ENCODE measurements at places on chromosomes 4 and X.

DNA sequence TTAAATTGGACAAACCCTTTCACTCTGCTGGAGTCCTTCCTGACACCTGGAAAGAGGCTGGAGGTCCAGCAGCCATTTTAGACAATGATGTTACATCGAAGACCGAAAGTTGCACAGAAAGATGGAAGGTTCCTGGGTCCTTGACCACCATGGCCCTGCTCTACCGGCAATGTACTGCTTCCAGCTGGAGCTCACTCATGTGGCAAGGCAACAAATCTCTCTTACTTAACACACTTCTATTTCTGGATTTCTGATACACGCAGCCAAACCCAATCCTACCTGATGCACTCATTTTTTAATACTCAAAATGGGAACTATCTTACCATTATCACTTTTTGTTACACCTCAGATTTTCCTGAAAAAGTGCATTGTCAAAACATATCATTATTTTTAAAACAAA is 33.1 kb downstream of the DMD start:
- no peak for DNase-seq

DNA sequence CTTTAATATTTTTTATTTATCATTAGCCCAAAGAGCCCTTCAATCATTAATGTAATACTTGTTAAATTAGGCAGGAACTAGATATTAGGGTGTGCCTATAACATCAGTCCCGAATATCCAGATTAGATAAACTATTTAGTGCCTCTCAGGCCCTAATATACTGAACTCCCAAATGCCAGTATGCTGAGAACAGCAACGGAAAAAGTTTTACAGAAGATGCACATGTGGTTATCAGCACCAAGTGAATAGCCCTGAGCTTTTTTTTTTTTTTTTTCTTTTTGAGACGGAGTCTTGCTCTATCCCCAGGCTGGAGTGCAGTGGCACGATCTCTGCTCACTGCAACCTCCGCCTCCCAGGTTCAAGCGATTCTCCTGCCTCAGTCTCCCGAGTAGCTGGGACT is 13.0 kb upstream of the ELF2 start:
- no peak for DNase-seq

GRCh38 chr4:126242679-126243390 is 928.1 kb downstream of the FAT4 start:
- no peak for DNase-seq

- no peak for DNase-seq
Observed at GRCh38 chrX:70386235-70386634, 36.9 kb upstream of the GDPD2 start.

DNA sequence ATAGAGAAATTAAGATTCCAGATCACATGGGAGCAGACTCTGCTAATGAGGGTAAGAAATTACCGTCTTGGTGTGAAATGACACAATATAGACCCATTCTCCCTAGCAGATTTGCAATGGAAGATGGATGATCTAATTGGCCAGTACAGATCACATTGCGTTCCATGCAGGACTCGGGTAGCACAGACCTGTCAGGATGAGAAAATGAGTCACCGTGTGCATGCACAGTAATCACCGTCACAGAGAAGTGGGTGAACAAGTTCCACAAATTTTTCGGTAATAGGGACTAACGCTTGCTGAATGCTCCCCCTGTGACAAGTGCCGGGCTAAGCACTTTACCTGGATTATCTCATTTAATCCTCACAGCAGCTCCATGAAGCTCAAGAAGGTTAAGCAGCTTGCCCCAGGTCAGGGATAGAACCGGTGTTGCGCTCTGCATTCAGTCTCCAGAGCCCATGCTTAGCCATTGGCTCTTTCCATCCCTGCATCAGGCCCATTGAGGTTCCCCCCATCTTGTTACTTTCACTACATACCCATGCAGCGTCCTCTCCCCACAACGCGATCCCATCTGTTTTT is 375.6 kb downstream of the FBXW7 start:
- no peak for DNase-seq

DNA sequence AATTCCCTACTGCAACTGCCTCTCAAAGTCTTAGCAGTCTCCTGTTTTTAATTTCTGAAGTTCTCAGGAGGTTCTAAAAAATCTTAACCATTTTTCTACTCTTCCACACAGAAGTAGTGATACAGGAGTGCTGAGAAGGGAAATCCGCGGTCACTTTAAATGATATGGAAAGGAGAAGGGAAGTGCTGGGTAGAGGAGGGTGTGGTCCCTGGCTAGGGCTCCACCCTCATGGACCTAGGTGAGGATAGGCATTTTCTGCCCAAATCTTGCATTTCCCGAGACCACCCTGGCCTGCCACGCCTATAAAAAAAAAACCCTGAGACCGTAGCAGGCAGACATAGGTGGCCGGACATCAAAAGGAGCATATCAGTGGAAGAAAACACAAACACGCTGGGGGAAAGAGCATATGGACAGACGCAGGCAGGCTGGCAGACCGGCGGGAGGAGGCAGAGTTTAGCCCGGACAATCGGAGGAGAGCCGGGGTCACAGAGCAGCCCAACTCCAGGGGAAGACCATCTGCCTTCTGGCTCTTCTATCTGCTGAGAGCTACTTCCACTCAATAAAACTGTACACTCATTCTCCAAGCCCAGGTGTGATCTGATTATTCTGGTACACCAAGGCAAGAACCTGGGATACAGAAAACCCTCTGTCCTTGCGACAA is 85.7 kb downstream of the POU3F4 start:
- no peak for DNase-seq

DNA sequence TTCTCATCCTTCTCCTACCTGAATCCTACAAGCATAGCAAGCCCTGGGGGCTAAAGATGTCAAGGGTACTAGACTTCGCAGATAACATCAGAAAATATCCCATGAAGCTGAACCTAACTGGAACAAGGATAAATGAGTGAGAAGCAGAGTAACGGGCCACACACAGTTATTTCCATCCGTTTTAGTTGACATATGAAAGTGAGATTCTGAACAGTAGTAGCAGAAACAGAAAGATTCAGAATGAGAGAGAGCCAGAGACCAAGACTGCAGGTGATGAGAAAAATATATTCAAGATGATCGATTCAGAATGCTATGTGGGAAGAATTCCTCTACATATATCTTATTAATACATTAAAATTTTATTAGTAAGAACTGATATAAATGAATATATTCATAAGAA is 165.1 kb downstream of the TSPAN5 start:
- no peak for DNase-seq

DNA sequence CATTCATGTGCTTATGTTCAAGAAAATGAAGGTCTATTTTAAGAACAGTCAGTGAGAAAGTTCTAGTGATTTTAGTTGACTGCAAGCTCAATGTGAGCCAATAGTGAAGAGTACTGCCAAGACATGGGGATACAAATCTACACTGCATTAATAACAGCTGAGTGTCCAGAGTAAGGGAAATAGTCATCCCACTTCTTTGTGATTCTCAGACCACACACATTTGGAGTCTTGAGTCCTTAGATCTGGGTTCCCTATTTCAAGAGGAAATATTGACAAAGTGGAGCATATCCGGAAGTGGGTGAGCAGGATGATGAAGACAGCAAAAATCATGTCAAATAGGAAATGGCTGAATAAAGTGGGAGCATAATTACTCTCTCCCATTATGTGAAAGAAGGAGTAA is 171.1 kb downstream of the LARP7 start:
- no peak for DNase-seq

GRCh38 chrX:108223585-108223984 is 132.0 kb downstream of the ATG4A start:
- DNase-seq = no peak

- no peak for DNase-seq
Observed at GRCh38 chrX:70172964-70173363, 4.3 kb upstream of the DGAT2L6 start.

DNA sequence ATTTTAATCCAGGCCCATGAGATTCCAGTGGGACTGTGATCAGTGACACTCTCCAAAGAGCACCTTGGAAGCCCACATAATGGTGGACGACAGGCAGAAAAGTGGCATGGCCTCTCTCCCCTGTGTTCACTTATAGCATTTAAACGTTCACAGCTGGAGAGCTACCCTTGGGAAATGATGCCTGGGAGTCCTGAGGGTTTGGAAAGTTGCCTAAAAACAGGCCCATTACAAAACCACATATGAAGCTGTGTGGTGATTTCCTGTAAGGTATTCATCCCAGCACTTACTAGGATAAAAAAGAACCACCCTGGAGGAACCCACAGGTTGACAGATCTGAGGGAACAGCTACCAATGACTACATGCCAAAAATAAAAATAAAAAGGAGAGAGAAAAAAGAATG is 193.2 kb downstream of the RASL11B start:
- no peak for DNase-seq

DNA sequence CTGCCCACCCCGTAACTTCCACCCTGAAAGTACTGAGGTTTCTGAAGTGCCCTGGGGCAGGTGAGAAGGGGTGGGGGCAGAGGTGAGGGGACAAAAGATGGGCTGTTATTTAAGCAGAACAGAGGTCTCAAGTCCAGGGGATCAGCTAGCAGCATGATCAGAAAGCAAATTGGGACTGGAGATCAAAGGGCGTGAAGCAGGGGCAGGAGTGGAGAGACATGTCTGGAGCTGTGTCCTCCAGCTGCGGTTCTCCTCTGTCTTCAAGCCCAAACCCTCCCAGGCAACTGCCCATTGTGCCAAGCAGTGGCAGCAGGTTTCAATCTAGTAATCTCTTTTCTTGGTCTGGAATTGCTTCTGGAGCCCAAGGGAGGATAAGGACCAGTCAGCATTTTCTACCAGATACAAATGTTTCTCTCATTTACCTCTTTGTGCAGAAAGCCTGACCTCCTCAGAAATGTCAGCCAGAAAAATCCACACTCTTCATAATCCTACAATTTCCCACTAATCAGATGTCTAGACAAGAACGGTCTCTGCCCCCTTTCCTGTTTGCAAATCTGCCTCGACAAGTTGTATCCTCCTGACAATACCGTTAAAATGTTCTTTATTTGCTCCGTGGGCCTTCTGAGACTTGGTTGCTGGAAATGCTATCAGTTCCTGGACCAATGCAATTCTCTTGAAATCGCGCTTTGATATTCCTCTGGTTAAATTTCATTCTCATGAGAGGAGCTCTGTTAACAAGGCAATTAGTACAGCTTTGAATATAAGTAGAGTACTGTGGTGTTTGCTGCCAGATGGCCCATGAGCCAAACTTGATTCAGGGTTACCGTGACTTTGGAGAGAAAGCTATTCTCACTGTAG is 23.2 kb upstream of the RASL11B start:
- DNase-seq = no peak

- DNase-seq = no peak
Observed at GRCh38 chr4:158197194-158197776, 13.0 kb upstream of the TMEM144 start.

All from osteocyte (in vitro differentiated cells).